ENCODE measurements at places on chromosomes 4 and X. TPM values are rescaled to one million over a fixed set of nuclear protein-coding genes. Genes with fewer than 3 reads are reported as not detected.

Gene TENM3
- 18.0 TPM for polyA plus RNA-seq

Gene ZFP42
- polyA plus RNA-seq, result 1.7 TPM

Gene XG
- polyA plus RNA-seq, result 0.35 TPM

Gene MAD2L1
- polyA plus RNA-seq, result 59.3 TPM

Gene STATH
- 0.28 TPM for polyA plus RNA-seq

Gene TBC1D8B
- 6.1 TPM for polyA plus RNA-seq

Gene DOK7
- 3.5 TPM for polyA plus RNA-seq

Gene USP26
- not detected for polyA plus RNA-seq

Gene GABRQ
- 1.6 TPM for polyA plus RNA-seq

Gene MAGEB2
- not detected for polyA plus RNA-seq

Gene TMSB15A
- 73.8 TPM for polyA plus RNA-seq

Gene MAMLD1
- polyA plus RNA-seq, result 7.1 TPM

Gene ZNF41
- 11.7 TPM for polyA plus RNA-seq

Gene SMIM10
- 11.3 TPM for polyA plus RNA-seq

Gene PDZD4
- 10.6 TPM for polyA plus RNA-seq

Gene SYAP1
- polyA plus RNA-seq, result 31.6 TPM

Gene LUZP4
- not detected for polyA plus RNA-seq

Gene RTL3
- not detected for polyA plus RNA-seq

Gene TNIP3
- 3.0 TPM for polyA plus RNA-seq

All from right renal pelvis (tissue), 4 donors.